ENCODE measurements at places on chromosomes 16 and 17.
A peak's percentile ranks its signal among the peaks of the same experiment; 100 is the strongest.

GRCh38 chr17:72413077-72414031, 292.5 kb downstream of the SOX9 start:
- DNase-seq: no peak

DNA sequence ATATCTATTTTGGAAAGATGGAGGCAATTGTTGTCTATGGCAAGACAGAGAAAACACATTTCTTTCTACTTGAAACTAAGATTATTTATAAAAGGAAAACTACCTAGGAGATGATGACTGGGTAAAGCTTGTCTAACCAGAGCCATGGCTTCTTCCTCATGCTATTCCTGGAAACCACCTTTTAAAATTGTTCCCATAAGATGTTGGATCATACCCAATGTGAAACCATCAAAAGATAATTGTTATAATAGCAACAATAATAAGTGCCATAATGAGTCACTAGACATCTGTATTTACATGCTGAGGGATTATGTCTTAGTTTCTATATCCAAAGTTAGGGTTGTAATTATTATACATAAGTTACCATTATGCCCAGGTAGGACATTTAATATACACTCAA, 428.4 kb downstream of the KCNJ2 start:
- DNase-seq: no peak

GRCh38 chr17:7367918-7368598, 12.8 kb upstream of the TNK1 start:
- DNase-seq: no peak

DNA sequence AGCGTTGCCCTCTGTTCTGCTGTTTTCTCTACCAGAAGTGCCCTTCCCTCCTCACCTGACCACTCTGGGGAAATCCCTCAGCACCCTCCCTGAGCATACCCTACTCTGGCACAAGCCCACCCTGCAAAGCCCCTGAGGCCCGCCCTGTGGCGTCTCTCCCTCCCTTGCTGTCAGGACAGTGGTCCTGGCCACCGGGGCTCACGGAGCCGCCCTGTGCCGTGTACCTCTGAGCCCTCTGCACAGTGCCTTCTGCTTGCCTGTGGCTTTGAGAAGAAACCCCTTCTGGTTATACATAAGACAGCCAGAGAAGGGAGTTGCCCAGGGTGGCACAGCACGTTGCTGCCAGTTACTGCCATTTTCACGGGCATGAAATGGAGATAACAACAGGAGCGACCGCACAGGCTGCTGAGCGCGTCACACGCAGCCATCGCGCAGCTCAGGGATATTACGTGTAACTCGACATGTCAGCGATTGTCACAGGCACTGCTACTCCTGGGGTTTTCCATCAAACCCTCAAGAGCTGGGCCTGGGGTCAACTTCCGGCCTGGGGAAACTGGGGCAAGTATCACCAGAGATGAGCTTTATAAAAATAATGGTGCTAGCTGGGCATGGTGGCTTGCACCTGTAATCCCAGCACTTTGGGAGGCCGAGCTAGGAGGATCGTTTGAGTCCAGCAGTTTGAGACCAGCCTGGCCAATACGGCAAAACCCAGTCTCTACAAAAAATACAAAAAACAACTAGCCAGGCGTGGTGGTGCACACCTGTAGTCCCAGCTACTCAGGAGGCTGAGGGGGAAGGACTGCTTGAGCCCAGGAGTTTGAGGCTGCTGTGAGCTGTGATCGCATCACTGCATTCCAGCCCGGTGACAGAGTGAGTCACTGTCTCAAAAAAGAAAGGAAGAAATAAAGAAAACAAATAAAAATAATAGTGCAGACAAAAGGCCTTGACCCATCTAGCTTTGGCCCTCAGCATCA, 14.8 kb downstream of the SCGB1C2 start:
- no peak for DNase-seq

DNA sequence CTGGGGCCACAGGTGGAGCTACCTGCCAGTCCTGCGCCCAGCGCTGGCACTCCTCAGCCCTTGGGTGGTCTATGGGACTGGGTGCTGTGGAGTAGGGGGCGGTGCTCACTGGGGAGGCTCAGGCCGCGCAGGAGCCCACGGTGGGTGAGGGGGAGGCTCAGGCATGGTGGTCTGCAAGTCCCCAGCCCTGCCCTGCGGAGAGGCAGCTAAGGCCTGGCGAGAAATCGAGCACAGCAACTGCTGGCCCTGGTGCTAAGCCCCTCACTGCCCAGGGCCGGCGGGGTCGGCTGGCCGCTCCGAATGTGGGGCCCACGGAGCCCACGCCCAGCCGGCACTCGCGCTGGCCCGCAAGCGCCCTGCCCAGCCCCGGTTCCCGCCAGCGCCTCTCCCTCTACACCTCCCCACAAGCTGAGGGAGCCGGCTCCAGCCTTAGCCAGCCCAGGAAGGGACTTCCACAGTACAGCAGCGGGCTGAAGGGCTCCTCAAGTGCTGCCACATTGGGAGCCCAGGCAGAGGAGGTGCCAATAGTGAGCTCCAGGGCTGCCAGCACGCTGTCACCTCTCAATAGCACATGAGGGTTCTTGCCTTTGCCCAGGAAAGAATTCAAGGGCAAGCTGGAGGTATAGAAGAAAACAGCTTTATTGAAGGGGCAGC, 11.0 kb upstream of the EEF2KMT start:
- no peak for DNase-seq

DNA sequence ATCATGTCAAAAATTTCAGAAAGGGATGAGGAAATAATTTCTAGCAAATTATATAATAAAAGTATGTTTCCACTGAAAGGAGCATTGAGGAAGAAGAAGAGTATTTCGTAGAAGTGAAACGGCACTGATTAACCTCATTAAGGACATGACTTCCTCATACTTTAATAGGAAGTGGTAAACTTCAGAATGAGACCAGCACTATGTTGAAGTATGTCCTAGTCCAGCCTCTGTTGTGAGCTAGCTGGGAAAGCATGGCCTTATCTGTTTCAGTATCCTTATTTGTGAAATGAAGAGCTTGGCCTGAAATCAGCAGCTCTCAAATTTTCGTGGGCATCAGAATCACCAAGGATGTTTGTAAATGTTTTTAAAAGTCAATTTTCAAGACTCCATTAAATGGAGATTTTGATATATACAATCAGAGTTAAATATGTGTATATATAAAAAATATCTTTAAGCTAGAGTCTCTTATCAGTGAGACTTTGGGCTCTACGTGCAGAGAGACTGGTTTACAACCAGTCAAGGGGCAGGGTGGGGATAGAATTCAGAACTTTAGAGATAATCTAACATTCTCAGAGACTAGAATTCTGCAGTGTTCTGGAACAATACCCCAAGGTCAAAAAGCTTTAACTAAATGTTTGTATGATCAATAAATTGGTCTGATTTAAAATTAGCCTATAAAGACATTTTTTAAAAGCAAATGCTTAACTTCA, 365.4 kb downstream of the CDH13 start:
- DNase-seq: no peak

GRCh38 chr16:1691276-1691675, 13.2 kb downstream of the JPT2 start:
- no peak for DNase-seq

DNA sequence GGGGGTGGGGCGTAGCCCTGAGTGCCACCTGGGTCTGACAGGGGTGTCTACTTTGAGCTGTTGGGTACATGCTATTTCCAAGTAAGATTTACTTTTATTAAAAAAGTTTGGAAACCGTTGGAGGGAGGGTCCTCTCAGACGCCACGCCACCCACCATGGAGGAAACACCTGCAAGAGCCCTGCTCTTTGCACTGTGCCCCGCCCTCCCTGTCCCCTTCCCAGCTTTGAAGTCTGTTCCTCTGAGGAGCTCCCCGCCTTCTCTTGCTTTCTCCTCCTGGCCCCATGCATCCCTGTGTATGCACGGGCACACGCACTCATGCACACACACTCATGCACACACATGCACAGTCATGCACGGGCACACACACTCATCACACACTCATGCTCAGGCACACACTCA, 15.5 kb downstream of the ADGRG1 start:
- DNase-seq: no peak

GRCh38 chr17:81912441-81913309, 1.5 kb upstream of the PCYT2 start:
- no peak for DNase-seq

DNA sequence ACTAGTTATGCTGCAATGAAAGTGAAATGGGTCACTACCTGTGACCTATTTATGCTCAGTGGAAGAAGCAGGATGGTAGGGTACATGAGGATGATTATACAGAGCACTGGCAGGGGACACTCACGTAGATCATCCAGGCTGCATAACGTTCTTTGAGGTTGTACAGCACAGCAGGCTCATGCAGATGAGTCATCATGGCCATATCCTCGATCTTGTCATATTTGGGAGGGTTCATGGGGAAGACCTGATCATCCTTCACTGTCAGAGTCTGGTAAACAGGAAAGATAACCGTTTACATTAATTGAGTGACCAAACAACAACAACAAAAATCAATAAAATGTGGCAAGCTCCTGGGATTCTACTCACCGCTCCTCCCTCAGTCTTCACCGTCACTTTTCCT, 2.1 kb downstream of the MYH2 start:
- no peak for DNase-seq

GRCh38 chr16:88730632-88731607, 24.6 kb downstream of the CTU2 start:
- DNase-seq: no peak

GRCh38 chr17:17732444-17732843, 51.2 kb downstream of the RAI1 start:
- no peak for DNase-seq

- DNase-seq: no peak
Observed at GRCh38 chr17:6530324-6530920, 25.9 kb downstream of the PITPNM3 start.

DNA sequence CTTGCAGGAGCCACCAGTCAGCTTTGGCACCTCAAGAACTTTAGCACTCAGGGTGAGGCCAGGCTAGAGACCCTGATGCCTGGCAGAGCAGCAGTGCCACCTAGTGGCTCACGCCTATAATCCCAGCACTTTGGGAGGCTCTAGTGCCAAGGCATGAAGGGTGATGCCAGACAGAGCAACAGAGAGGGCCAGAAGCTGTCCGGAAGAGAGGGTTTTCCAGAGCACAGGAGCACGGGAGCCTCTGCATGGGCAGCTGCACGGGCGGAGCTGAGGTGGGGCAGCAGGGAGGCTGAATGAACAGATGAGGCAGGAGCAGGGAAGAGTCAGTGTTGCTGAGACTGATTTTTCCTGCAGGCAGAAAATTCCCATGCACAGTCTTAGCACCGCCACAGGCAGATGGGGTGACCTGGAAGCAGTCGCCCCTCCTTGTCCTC, 38.9 kb downstream of the MYH3 start:
- peak; percentile 48 for DNase-seq

- DNase-seq: no peak
Observed at GRCh38 chr17:73155410-73156165, 9.2 kb upstream of the SSTR2 start.

DNA sequence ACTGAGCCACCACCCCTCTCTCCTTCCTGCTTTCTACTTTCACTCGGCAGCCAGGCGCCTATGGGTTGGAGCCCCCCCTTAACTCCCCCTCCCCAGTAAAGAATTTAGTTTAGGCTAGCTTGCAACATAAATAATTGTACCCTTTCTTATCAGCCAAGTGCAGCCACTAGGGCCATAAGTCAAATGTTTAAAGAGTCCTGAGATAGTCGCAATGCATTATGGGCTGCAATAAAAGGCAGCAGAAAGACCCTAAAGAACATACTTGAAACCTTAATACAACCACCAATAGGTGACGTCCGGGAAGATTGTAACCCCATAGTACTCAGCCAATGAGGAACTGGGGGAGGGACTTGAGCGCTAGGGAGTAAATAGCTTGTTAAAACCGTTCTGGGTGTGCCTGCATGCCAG, 40.5 kb downstream of the C16orf82 start:
- DNase-seq: no peak

DNA sequence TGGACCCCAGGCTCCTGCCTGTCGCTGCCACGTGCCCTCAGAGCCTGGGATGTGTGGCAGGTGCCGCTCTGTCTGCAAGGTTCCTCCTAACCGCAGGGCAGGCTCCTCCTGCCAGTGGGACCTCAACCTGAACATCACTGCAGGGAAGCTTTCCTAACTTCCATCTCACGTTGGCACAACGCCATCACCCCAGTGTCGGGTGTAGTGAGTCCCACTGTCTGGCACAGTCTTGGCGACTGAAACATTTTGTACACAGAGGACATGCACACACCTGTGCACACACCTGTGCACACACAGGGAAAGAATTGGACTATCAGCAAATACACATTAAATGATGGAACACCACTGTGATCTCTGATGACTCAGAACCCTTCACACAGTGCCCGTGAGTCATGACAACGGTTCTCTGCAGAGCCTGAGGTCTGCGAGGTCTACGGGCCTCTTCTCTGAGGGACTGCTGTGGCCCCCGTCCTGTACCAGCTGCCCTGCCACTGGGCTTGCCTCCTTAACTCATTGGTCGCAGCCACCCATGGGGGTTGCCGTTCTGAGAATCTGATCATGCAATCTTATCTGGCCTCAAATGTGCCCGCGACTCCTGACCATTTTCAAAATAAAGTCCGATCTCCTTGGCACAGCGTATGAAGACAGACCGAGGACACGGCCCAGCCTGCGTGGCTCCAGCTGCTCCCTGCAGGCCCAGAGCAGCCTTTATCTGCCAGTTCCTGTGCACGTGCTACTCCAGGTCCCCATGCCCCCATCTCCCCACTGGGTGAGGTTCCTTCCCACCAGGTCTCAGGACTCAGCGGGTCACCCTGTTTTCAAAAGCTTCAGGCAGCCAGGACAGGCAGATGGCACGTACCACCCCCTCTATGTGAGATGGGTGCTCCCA, 7.6 kb downstream of the CCDC57 start:
- no peak for DNase-seq

GRCh38 chr17:60421273-60422161, 772 bp upstream of the CHCT1 start:
- DNase-seq: peak; percentile 72

DNA sequence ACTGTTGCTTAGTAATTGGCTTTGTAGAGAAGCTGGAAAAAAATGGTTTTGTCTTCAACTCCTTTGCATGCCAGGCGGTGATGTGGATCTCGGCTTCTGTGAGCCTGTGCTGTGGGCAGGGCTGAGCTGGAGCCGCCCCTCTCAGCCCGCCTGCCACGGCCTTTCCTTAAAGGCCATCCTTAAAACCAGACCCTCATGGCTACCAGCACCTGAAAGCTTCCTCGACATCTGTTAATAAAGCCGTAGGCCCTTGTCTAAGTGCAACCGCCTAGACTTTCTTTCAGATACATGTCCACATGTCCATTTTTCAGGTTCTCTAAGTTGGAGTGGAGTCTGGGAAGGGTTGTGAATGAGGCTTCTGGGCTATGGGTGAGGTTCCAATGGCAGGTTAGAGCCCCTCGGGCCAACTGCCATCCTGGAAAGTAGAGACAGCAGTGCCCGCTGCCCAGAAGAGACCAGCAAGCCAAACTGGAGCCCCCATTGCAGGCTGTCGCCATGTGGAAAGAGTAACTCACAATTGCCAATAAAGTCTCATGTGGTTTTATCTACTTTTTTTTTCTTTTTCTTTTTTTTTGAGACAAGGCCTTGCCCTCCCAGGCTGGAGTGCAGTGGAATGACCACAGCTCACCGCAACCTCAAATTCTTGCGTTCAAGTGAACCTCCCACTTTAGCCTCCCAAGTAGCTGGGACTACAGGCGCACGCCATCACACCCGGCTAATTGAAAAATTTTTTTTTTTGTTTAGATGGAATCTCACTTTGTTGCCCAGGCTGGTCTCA, 6.2 kb upstream of the TMEM235 start:
- DNase-seq: no peak
